Renal pelvis (tissue), 12 donors: ENCODE measurements at places on chromosomes 4 and X.

- DNase-seq, result no peak
Observed at GRCh38 chrX:20263474-20263873, 3.2 kb downstream of the RPS6KA3 start.

DNA sequence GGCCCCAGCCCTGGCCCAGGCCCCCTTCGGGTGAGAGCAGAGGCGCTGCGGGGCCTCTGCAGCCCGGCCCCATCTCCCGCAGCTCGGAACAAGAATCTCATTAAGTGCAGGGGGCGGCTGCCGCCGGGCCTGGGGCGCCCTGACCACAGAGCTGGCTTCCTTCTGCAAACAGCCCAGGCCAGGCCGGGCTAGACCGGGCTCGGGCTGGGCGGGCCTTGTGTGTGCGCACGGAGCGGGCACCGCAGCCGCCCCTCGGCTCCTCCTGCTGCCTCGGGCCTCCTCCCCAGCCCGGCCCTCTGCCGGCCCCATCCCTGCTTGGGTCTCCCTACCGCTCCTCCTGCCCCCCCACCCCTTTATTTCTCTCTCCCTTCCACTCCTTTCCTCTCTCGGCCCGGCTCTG lies 83.3 kb downstream of the EFNB1 start:
- DNase-seq, result no peak

DNA sequence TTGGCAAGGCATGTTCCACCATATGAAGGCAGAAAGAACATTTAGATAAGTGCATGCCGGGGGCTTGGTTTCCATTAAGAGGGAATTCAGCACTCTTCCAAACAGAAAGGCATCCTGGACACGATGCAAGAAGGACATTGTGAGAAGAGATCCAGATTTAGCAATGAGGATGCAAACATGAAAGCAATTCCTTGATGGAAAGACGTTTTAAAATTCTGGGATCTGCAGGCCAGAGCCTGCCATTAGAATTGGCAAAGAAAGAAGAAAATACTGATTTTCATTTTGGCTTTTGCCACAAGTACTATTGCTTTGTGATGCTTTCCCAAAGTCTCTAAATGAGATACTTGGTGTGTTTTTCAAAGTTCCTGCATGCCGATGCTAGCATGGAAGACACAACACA lies 367.6 kb downstream of the PPP3CA start:
- no peak for DNase-seq

DNA sequence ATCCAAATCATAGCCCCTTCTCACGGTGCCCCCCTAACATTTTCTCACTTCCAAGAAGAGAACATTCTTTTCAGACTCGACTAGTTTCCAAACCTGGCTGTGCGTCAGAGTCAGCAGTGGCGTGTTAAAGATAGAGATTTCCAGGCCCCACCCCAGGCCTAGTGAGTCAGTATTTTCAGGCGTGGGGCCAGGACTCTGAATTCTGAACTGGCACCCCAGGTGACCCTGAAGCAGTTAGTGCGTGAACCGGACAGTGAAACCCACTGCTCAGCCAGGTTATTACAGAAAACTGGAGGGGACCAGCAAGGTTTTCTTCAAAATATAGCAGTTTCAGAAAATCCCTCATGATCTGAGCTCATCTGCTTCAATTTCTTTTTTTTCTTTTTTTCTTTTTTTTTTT lies 35.0 kb upstream of the BCOR start:
- no peak for DNase-seq
